ENCODE measurements at places on chromosomes 12 and 14.

- DNase-seq, result no peak
These were observed 457 bp downstream of the SOCS2 start for GRCh38 chr12:93572712-93573551.

- DNase-seq, result no peak
These were observed 29.9 kb downstream of the SRRM4 start for GRCh38 chr12:119011231-119011630.

GRCh38 chr14:61573748-61574513 lies 121.4 kb upstream of the HIF1A start:
- peak; percentile 44 for DNase-seq

GRCh38 chr12:105522166-105522825 lies 191.8 kb downstream of the C12orf75 start:
- no peak for DNase-seq

DNA sequence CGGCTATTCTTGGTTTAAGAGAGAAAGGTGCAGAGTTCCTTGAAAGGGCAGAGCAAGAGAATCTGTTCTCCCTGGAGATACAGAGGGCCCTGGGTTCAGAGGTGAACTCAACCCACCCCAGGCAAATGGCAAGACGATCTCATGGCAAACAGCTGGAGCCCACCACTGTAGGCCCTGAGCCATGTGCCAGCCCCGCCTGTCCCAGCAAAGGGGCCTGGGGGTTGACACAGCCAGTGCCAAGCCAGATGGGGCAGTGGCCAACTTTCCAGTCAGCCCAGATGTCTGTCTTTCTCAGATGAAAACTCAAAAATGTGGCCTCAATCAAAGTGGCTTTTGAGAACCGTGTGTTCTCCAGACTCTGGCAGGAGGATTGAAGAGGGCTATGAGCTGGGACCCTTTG lies 51.8 kb downstream of the ISCA2 start:
- DNase-seq, result no peak

DNA sequence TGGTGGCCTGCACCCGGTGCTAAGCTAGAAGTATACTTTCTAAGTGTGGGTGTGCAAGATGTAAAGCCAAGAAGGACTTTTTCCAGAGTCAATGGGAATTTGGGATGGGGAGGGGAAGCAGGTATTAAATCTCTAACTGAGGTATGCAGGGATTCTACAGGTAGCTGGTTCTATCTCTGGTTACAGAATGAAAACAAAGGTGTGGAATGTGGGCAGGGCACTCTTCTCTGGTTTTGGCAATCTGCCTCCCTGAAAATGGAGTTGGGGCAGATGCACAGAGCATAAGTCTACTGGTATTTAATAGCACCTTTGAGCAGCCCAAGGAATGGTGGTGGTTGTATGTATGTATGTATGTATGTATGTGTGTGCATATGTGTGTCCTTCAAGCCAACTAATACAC lies 66.7 kb upstream of the PPP1R12A start:
- no peak for DNase-seq

DNA sequence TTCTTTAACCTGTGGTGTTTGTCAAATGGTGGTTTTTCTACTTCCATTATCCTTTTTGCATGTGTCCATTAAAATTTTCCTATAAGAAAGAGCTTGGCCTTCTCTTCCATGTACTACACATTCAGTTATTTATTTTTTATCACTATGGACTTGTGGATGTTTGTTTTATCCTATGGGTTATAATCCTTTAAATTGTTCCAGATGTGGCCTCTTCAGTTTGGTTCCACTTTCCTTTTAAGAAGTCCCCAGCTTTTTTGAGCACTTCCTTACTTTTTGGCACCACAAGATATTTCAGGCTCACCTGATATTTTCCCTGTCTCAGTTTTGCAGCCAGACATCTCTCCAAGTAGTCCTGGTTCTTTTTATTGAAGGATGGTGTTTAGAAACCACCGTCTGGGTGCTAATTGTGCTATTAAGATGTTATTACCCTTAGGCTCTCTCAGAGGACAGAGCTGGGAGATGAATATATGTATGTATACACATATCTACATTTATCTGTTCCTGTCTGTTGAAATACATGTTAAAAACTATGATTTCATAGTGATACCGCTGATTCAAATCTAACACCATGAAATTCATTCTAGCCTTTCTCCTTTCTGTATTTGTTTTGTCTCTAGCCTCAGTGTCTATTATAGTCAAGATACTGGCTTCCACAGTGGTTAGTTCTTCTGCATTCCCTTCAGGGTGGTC lies 408.5 kb upstream of the RGS6 start:
- no peak for DNase-seq

DNA sequence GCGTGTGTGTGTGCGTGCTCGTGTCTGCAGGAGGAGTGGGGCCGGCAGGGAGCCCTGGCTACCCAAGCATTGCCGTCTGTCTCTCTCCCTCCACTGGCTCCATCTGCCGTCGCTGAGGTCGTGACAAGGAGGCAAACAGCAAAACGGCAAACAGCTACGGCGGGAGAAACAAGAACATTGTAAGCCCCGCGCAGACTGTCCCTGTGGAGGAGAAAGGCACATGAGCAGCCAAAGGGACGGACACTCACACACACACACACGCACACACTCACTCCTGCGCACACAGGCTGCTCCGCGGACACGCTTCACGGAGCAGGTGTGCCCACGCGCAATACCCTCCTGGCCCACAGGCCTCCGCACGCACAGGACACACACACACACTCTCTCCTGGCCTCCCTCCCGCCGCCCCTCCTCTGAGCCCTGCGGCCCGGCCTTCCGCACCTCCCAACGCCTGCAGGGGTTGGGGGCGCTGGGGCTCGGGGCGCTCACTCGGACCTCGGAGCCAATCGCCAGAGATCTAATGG lies 905 bp downstream of the CISTR start:
- no peak for DNase-seq

- DNase-seq, result no peak
These were observed 3.1 kb downstream of the PKP2 start for GRCh38 chr12:32893458-32893857.

DNA sequence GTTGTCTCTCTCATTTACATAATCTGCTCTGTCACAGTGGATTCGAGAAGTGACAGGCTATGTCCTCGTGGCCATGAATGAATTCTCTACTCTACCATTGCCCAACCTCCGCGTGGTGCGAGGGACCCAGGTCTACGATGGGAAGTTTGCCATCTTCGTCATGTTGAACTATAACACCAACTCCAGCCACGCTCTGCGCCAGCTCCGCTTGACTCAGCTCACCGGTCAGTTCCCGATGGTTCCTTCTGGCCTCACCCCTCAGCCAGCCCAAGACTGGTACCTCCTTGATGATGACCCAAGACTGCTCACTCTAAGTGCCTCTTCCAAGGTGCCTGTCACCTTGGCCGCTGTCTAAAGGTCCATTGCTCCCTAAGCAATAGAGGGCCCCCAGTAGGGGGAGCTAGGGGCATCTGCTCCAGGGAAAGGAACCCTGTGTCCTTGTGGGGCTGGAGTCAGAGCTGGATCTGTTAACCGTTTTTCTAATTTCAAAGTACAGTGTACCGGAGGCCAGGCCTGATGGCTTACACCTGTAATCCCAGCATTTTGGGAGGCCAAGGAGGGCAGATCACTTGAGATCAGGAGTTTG lies 5.1 kb downstream of the ERBB3 start:
- DNase-seq, result no peak

DNA sequence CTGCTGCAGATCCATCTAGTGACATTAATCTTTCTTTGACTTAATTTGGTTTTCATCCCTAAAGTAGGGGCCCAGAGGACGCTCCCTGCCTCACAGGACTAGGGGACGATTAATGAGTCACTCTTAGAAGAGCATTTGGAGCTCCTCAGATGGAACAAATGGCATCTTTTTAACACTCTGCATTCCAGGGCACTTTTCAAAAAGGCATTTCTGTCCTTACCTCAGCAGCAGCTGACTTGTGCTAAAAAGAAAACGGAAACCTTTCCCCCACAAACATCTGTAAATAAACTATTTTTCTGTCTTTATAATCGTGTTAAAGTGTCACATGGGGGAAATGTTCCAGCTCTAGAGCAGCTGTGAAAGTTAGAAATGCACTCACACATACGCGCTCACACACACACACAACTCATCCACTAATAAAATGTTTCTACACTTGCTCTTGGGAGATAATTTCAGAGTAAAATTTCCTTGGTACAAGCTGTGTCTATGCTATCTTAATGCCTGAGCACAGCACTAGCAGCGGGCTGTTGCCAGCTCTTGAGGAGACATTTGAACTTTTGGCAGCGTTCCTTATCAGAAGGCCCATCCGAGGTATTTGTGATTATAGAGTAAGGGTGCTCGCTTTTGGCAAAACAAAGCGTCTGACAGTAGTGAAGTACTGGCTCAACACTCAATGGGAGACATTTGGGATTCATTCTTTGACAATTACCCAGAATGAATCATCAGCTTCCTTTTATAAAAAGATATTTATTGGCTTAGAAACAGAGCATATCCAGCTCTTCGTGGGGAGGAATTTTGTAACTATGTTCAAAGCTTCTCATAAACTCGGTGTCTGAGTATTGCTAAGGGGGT lies 141.3 kb downstream of the PLXNC1 start:
- DNase-seq, result no peak

DNA sequence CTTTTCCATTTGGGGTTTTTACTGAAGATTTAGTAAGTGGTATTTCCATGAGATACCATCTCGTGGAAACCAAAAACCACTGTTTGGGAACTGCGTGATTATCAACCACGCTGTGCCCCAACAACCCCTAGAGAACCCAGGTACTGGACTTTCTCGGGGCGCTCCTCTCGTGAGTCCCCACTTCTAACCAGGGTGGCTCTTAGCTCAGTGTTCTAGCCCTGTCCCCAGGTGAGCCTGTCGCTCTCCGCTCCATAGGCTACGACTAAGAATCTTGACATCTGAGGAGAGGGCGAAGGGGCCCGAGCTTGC lies 686 bp downstream of the MCRS1 start:
- DNase-seq, result no peak

GRCh38 chr12:53062011-53062961 lies 12.4 kb downstream of the TNS2 start:
- DNase-seq, result no peak

GRCh38 chr14:21382886-21383847 lies 652 bp downstream of the SUPT16H start:
- peak; percentile 2 for DNase-seq

- DNase-seq, result no peak
These were observed 826 bp upstream of the CACNA1C start for GRCh38 chr12:2051700-2052621.

DNA sequence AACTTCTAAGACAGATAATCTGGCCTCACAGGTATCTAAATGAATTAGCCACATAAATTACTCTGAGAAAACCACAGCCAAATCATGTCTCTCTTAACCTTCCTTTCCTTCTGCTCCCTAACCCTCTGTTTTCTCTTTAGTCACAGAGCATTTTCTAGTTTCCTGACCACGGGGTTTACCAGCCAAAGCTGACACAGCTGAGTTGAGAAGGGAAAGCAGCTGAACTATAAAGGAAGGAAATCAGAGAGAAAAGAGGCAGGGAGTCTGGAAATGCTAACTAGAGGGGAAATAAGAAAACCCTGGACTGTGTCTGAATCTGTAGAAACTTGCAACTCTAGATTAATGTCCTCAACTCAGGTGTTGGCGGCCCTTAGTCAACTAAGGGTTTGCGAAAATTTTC lies 24.4 kb downstream of the ANKS1B start:
- DNase-seq, result no peak

GRCh38 chr14:25103271-25103670 lies 53.3 kb upstream of the STXBP6 start:
- no peak for DNase-seq

GRCh38 chr12:12212769-12213168 lies 54.1 kb downstream of the LRP6 start:
- DNase-seq, result no peak

DNA sequence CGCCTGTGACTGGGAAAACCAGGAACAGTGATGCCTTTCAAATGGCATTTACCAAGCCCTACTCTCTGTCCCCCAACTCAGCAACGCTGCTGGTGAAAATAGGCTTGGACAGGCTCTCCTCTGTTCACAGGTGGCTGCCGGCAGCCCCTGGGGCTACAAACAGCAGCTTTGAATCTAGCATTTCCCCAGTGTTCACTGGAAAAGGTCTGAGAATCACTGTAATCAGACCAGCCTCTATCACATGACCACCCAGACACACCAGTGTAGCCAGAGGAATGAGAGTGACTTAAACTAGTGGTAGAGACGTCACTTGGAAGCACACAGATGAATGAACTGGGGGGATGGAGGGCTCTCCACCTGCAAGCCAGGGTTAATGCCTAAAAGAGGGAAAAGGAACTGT lies 151.8 kb downstream of the FOXN3 start:
- DNase-seq, result no peak

- no peak for DNase-seq
These were observed 76.5 kb upstream of the GRIN2B start for GRCh38 chr12:14057895-14058294.

- no peak for DNase-seq
These were observed 7.1 kb downstream of the BCL11B start for GRCh38 chr14:99264691-99265450.

DNA sequence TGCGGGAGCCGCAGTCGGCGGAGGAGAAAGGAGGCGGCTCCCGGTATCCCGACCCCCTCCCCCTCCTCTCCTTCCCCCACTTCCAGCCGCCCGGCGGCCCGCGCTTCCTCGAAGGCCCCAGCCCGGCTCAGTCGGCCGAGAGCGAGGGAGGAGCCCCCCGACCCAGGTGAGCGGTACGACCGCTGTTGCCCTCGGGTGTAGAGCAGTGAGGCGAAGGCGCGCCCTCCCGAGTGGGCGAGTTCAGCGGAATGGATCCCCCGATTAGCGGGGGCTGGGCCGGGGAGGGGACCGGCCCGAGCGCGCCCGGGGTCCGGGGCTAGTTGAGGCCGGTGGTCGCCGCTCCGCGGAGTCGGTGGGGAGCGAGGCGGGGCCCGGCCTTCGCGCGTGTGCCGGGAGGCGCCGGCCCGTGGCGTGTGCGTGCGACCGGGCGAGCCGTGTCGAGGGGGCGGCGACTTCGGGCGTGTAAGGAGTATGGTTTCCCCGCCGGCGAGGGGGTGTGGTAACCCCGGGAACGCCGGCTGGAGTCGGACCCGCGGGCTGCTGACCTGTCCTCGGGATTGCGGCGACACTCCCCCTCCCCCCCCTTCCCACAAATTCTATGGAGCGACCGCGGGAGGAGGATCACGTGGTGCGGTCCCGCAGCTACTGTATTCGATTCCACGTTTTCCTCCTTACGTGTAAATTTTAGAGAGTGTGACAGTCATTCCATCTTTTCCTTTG lies 501 bp downstream of the RIMKLB start:
- DNase-seq, result no peak

GRCh38 chr12:48822711-48823110 lies 4.4 kb downstream of the CACNB3 start:
- no peak for DNase-seq

- no peak for DNase-seq
These were observed 14.0 kb upstream of the MUCL1 start for GRCh38 chr12:54840244-54840865.

DNA sequence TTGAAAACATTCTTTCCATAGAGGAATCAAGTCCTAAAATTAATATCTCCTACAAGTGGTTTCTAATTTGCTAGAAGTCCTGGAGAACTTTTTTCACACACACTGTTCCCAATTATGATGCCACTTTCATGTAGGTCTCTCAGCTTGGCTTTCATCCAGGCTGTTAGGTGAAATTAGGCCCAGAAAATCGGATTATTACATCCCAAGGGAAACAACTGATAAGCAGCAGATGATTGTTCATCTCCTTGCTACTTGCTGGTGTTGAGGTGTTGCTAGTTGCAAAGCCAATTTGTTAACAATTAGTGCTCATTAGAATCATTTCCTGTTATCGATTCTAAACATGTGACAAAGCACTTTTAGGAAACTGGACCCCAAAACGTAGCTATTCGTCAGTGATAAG lies 248.0 kb downstream of the PDZRN4 start:
- no peak for DNase-seq

GRCh38 chr12:103881261-103881660 lies 40.2 kb upstream of the NT5DC3 start:
- no peak for DNase-seq

Data from amniotic stem cell (primary cell).